ENCODE measurements at places on chromosomes 1 and 21.

GRCh38 chr1:46575300-46575699 is 23.9 kb upstream of the KNCN start:
- no peak for DNase-seq

DNA sequence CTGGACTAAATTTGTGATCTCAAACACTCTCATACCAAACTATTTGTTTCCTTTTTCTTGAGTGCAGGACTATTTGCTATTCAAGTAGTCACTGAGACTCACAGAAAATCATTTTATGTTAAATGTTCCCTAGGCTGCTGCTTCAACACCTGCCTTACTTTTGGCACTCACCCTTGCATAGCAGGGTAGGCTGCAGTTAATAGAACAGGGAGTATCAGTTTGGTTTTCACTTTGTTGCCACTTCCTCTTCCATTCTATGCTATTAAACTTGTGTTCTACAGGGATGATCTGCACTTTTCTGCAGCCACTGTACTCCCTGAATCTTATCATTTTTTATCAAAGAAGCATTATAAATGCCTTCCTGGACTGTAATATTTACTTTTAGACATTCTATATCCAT is 148.7 kb upstream of the PRMT6 start:
- no peak for DNase-seq

GRCh38 chr1:202553560-202554038 is 156.7 kb downstream of the SYT2 start:
- no peak for DNase-seq

- DNase-seq, result no peak
Measured at GRCh38 chr1:218964471-218965185, 209.1 kb upstream of the LYPLAL1 start.
